LHCN-M2 (cell line): ENCODE measurements at places on chromosomes 3 and 15. TPM values are rescaled to one million over a fixed set of nuclear protein-coding genes. Genes with fewer than 3 reads are reported as not detected.

The TRPM1 gene
- total RNA-seq, result not detected in 2 replicates

The CTXND1 gene
- not detected in 2 replicates for total RNA-seq

The FRMD4B gene
- total RNA-seq, result 2.6 and 5.6 TPM in 2 replicates

The TMEM207 gene
- not detected in 2 replicates for total RNA-seq

The SCAANT1 gene
- not detected in 2 replicates for total RNA-seq

The CMSS1 gene
- total RNA-seq, result 29.2 and 37.1 TPM in 2 replicates

The NPAP1 gene
- total RNA-seq, result not detected in 2 replicates

The TGM4 gene
- total RNA-seq, result 0.06 and 0.13 TPM in 2 replicates

The GOLGA6A gene
- not detected in 2 replicates for total RNA-seq

The HHATL gene
- not detected in 2 replicates for total RNA-seq

The CHRM5 gene
- total RNA-seq, result 0.06 TPM in 2 replicates

The LRRN1 gene
- total RNA-seq, result not detected in 2 replicates

DNA sequence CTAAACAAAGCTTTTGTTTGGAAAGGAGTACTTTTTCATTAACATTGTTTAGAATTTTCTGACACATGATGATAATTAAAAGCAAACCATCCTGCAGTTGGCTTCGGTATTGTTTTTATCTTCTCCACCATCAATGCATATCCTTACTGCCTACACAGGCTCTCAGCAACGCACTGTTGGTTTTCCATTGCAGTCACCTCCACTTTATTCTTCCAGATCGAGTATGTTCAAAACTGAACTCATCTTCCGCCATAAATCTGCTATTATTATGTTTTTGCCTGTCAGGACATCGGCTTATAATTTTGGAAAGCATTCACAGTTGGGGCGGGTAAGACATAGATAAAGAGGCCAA lies 589 bp upstream of the SENP5 start:
- no peak for DNase-seq

DNA sequence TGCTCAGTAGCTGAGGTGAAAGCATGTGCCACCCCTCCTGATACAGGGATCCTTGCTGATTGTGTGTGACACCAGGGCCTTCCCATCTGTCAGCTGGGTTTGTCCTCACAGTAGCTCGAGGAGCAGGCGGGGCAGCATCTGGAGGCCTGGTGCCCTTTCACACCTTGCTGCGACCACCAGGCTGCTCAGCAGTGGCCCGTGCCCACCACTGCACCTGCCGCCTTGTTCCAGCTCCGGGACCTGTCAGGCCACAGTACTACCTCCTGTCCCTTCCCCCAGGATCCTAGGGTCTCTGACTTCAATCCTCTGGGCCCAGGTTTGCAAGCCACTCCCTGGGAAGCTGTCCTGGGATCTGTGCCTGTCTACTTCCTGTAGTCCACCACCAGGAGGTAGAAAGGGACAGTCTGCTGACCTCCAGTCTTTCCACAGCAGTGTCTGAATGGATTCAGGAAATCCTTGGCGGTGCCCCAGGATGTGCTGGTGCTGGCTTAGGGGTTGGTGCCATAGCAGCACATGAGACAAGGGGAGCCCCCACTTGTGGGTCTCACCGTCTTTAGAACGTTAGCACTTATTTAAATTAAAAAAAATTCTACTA lies 27.5 kb downstream of the APBA2 start:
- DNase-seq, result no peak

DNA sequence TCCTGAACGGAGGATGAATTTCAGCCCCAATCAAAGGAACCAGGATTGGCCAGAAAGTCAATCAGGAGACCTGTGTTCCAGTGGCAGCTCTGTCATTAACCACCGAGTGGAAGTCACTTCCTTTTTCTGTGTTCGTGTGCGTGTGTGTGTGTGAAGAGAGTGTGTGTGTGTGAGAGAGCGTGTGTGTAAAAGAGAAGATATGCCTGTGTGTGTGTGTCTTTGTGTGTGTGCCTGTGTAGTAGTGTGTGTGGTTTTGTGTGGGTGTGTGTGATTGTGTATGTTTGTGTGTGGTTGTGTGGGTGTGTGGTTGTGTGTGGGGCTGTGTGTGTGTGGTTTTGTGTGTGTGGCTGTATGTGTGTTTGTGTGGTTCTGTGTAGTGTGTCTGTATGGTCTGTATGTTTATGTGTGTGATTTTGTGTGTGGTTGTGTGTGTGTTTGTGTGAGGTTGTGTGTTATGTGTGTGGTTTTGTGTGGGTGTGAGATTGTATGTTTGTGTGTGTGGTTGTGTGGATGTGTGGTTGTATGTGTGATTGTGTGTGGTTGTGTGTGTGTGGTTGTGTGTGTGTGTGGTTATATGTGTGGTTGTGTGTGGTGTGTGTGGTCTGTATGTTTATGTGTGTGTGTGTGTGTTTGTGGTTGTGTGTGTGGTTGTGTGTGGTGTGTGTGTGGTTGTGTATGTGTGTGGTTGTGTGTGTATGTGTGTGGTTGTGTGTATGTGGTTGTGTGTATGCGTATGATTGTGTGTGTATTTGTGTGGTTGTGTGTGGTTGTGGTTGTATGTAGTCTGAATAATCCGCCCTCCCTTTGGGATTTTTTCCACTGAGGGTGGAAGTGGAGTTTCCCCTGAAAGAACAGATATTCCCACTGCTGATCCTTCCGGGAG lies 314.4 kb downstream of the SHQ1 start:
- DNase-seq, result no peak

DNA sequence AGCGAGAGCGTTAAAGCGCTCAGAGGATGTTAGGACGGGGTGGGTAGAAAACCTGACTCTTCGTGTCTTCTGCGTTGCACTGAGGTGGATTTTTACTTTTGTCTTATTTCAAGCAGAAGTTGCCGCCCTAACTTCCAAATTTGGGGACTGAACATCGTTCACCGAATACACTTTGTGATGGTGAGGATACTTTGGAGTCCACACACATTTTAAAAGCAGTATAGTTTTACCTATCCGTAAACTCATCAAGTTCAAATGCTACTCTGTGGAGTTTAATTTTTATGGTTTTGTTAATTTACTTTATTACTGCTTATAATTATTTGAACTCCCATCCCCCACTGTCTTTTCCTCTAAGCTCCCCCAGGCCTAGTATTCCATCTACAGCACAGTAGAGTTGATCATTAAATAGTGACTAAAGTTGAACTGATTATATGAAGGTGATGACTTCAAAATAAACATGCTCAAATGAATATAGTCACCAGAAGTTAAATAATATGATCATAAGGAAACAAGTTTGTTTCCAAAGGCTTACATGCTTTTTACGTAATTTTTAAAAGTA lies 617 bp upstream of the EOGT start:
- no peak for DNase-seq

- DNase-seq, result peak; percentile 100
Observed at GRCh38 chr3:156535162-156535627, 19.7 kb downstream of the SSR3 start.

DNA sequence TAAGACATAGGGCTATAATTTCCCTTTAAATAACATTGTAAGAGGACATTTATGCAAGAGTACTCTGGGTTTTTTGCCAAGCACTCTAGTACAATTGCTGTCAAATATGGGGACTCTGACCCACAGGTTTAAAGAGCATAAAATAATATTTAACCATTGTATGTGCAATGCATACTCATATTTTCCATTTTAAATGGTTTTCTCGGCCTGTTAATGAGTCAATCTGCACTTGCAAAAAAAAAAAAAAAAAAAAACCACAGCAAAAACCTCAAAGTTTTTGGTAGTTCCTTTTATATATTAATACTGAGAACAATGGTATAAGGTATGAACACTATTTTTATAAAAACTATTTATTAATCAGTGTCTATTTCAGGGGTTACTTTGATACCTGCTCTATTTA lies 304.0 kb upstream of the CBLB start:
- DNase-seq, result no peak

DNA sequence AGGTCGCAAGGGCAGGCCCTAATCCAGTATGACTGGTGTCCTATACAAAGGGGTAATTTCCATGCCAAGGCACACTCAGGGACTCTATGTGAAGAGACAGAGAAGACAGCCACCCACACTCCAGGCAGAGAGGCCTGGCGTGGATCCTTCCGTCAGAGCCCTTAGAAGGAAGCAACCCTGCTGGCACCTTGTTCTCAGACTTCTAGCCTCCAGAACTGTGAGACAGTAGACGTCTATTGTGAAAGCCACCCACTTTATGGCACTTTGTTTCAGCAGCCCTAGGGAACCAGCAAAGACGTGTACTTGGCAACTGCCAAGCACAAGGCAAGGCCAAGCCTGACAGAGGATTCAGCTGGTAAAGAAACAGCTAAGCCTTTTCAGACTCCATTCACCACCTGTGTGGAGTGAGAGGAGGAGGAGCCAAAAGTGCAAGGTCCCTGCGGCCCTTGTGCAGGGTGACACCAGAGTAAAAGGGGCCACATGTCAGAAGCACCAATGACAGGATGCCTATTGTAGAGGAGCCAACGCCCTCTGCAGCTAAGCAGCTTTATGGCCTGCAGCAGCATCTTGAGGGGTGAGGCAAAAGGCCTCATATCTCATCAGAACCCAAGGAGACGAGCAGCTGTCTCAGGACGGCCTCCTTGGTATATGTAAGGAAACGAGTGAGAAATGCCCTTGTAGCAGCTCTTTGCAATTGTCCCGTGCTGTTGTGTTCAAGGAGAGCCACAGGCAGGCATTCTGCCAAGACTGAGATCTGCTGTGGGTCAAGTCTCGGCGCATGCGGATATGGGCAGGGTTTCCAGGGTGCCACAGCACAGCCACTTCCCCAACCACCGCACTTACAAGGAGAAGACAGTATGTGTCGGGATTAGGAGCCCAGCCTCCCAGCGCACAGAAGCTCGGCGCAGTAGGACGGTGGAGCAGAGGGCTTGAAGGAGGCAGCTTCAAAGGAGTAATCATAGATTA lies 121.5 kb upstream of the LIPC start:
- no peak for DNase-seq

DNA sequence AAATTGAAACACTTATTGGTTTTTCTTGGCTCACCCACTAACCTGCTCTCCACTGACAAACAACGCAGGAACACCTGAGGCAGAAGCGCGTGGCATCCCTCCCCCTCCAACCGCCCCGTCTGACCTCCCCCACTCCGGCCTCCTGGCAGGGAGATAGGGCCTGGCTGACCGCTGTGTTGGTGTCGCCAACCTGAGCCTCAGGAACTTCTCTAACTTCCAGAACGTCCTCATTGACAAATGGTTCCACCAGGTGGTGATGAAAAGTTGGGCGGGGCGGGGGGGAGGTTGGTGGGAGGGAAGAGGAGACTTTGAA lies 22.8 kb downstream of the IL17RD start:
- DNase-seq, result no peak

GRCh38 chr3:177642042-177642803 lies 444.9 kb upstream of the TBL1XR1 start:
- no peak for DNase-seq

DNA sequence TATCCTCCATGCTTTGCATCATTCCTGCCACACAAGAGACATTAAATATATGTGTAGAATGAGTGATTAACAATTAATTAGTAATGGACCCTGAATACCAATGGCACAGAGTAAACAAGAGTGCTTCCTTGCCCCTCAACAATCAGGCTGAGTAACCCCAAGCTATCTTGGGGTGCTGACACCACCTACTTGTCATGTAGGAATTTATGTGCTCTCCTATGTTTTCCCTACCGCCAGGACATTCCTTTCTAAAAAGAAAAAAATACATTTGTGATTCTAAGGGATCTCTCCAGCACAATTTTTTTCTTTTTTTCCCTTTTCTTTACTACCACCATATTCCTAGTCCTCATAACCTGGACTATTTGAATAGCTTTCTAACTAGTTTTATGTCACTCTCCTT lies 449.1 kb downstream of the MFSD1 start:
- peak; percentile 42 for DNase-seq

- DNase-seq, result no peak
Observed at GRCh38 chr3:59163953-59164352, 114.1 kb upstream of the CFAP20DC start.

- no peak for DNase-seq
Observed at GRCh38 chr3:48092270-48092669, 76.1 kb upstream of the MAP4 start.

GRCh38 chr3:41288785-41289184 lies 89.5 kb downstream of the CTNNB1 start:
- no peak for DNase-seq

DNA sequence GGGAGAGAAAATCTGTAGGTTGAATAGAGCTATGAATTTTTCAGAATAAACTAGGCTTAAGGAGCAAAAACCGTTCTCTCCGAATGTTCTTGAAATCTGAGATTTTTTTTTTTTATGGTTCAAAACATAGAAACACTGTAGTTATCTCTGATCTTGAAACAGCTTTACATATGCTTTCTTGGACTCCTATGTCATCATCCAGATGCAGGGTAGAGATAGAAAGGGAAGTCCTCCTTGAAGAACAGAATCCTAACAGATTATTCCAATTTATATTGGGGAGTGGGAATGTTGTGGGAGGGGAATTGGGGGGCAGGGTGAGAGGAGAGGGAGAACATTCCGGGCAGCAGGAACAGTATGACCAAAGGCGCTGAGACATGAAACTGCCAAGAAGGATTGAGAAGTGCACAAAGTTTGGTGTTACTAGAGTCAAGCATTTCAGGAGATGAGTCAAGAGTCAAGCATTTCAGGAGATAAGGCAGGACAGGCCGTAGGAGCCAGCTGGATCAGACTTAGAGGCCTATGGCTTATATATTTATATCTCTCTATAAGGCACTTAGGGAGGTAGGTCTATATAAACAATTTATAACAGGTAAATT lies 21.9 kb upstream of the ST3GAL6 start:
- peak; percentile 10 for DNase-seq

GRCh38 chr3:71512000-71512399 lies 71.5 kb downstream of the FOXP1 start:
- no peak for DNase-seq

DNA sequence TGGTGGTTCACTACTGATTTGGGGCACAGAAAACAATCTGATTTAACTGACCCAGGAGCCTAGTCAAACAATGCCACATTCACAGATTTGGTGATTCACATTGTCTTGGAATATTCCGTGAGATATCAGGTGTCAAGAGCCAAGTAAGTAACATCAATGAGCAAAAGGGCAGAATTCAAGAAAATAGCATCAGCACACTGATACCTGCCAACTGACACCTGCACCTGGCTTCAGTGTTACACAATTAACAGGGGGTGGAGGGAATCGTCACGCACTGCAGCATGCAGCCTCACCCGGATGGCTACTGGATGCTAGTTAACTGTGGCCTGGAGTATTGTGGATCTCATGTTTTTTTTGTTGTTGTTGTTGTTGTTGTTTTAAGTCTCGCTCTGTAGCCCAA lies 17.6 kb downstream of the CCNL1 start:
- no peak for DNase-seq

DNA sequence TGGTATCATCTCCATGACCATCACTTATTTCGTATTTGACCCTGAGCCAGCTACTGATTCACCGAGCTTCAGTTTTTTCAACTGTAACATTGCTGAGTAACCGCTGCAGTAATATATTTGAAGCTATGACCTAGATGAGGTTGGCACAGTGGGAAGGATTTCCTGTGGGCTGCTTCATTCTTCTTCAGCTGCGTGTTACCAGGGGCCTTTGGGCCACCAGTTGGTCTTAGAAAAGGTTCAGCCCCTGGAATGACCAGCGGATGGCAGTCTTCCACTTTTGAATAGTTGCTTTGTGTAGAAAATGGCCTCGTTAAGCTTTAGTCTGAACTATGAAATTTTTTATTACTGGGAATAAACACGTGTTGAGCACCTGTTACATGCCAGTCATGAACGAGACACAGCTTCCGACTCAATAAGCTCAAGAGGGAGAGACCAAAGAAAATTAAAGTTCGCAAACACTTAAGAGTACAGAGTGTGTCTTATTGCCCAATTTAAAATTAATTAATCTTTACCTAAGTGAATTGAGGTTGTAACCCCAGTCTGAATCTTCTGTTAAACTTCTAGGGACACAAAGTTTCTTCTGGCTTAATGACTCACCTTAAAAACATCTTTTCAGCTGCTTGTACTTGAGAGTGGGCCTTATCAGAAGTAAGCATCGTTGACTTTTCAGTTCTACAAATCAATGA lies 57.6 kb upstream of the NR2E3 start:
- peak; percentile 100 for DNase-seq

GRCh38 chr3:175227126-175227525 lies 368.0 kb downstream of the NAALADL2 start:
- DNase-seq, result no peak
